ENCODE measurements at places on chromosomes 6 and 20.
A peak's percentile ranks its signal among the peaks of the same experiment; 100 is the strongest.

DNA sequence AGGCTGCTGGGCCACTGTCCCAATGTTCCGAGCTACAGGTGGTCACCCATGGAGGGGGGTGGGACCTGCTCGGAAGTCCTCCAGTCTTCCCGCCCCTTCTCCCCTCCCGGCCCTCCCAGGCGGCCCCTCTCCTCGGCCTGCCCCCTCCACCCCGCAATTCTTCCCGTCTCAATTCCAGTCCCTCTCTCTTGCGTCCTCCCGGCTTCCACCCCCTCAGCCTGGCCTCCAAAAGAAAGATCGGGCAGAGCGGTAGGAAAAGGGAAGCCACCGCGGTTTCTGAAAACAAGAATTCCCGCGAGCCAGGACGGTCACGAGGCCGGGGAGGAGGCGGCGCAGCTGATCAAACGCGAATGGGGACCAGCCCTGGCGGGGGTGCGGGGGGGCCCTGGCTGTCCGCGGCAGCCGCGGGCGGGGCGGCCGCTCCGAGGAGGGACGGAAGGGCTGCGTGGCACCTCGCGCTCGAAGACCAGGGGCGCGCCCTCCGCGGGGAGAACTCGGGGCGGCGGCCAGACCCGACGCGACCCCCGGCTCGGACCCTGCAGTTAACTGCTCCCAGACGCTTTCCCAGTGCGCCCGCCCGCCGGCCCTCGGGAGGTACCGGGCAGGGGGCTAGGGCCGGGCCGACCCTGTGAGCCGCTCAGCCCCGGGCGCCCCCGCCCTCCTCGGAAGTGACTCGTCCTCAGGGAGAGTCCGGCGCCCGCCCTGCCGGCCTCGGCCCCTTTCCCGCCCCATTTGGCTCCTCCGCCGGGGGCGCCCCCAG, 1.0 kb downstream of the PXDC1 start:
- peak; percentile 67 for DNase-seq

DNA sequence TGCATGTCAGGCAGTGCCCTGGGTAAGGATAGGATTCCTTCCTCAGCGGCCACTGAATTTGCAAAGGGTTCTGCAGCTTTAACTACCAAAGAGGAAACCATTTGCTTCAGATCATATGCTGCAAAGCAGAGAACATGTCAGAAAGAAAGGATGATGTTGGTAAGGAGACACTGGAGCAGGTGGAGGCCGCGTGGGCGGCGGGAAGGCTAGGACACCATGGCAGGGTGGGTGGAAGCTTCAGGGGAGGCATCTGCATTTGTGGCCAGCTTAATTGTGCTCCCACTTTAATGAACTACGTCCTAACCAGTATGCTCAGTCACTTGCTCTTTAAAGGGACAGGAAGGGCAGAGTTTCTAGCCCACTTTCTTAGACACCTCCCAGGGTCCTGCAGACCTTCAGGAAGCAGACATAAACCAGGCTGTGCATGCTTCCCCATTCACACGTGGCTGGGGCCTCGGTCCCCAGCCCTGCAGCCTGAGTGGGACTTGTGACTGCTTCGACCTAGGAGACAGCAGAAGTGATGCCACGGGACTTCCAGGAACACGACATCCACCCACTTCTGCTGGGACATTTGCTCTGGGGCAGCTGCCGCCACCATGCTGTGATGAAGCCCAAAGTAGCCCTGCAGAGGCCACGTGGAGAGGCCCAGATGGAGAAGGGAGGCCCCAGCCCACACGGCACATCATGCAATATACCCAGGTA, 76.1 kb downstream of the GINS1 start:
- DNase-seq: no peak

- no peak for DNase-seq
Observed at GRCh38 chr6:7073821-7074525, 33.8 kb upstream of the RREB1 start.

DNA sequence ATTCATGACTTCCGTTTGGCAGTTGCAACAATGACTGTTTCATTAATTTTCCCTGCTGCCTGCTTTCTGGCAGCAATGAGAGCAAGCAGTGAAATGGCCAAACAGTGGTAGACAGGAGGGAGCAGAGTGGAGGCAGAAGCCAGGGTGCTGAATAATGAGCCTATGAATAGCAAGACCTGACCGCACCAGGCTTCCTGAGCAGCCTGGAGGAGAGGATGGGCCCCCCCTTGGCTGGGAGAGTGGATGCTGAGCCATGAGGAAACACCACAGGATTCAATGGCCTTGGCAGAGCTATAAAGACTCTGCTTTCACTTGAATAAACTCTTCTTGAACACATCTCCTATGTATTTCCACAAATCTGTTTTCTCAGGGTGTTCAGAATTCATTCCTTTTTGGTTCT, 68.1 kb upstream of the SNRPB2 start:
- DNase-seq: no peak

- peak; percentile 84 for DNase-seq
Observed at GRCh38 chr6:137641474-137642077, 147.4 kb upstream of the OLIG3 start.

DNA sequence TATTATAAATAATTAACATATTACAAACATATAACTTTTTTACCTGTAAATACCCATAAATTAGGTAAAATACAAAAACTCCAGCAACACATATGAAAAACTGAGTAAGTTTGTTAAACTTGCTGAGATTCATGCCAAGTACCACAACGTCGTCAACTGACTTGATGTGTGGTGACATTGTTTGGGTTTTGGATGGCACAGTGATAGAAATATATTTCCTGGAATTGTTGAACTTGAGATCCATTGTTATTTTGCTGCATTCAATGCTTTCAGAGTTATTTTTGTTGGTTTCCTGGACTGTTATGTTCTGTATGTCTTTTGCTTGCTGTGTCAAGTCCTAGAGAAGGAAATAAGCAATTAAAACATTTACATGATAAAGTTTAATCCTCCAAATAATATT, 5.5 kb downstream of the SLC35B3 start:
- DNase-seq: no peak

GRCh38 chr20:58515233-58516212, at the start of gene APCDD1L:
APCDD1L (minus strand) TSS chr20:58515399; CDS start chr20:58514707, 692 bp downstream.
- no peak for DNase-seq

GRCh38 chr6:113654396-113654795, 202.7 kb upstream of the MARCKS start:
- DNase-seq: peak; percentile 76

DNA sequence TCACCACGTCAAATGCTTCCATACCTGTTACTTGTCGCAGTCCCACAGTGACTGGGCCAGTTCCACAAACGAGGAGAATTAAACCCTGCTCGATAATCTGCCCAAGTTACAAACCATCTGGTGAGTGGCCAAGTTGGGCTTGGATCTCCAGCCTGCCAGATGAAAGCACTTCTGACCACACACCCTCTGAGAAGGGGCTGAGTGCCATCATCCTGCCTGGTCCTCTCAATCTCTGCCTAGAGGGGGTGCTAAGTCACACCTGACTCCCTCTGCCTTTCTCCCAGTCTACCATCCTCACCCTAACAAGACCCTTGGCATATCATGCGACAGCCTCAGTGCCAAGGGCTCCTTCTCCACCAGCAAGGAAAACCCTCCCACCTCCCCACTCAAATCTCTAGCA, 15.8 kb downstream of the RRP36 start:
- DNase-seq: no peak

GRCh38 chr20:41035207-41035606, 6.6 kb downstream of the TOP1 start:
- DNase-seq: no peak

DNA sequence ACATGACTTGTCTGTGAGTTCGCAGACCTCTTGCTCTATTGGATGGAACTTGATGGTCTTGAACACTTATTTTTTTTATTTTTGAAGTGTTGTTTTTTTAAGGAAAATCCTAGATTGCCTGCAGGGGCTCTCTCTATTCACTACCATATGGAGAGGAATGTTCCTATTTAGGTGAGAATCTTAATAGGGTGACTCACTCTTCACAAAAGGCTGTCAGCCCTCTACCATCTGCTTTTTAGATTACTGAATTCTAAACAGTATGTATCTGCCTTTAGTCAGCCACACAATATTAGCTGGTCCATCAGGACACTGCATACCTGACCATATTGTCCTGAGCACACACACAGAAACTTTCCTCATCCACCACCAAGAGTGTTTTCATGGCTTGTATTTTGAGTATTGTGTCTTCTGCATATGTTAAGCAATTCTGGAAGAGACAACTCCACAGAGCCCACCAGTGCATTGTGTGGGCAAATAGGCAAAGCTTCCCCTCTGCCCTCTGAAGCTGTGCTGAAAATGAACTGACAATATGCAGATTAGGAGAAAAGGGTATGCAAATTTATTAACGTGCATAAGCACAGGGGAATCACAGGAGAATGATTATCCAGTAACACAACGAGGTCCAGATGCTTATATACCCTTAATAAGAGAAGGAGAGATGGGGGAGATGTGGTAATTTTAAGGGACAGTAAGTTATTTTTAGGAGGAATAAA, 6.6 kb upstream of the BTBD9 start:
- DNase-seq: no peak

DNA sequence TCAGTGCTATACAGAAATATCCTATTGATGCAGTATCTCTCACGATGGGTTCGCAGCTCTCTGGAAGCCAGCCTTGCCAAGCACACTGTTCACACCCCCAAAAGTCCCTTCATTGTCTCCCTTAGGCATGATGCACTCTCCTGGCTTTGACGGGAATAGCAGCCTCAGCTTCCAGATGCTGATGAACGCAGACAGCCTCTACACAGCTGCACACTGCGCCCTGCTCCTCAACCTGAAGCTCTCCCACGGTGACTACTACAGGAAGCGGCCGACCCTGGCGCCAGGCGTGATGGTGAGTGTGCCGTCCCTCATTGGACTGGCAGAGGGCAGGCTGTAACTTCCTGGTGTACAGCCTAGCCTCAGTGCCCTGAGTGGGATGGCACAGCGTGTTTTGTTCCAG, 60.0 kb upstream of the PBOV1 start:
- peak; percentile 67 for DNase-seq

DNA sequence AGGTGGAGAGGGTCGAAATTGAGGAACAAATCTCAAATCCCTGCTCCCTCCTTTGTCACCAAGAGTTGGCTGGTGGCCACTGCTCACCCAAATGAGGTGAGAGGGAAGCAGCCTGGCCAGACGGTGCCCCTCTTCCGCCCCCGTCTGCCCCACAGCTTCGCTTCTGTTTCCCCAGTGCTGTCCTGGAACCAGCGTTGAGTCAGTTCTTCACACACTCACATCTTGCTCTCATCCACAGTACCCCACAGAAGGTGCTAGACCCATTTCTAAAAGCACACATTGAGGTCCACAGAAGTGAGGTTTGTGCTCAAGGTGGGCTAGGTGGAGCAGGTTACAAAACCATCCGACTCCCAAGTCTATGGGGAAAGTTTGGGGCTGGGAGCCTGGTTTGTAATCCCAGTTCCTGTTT, 3.8 kb downstream of the CEBPB start:
- no peak for DNase-seq

DNA sequence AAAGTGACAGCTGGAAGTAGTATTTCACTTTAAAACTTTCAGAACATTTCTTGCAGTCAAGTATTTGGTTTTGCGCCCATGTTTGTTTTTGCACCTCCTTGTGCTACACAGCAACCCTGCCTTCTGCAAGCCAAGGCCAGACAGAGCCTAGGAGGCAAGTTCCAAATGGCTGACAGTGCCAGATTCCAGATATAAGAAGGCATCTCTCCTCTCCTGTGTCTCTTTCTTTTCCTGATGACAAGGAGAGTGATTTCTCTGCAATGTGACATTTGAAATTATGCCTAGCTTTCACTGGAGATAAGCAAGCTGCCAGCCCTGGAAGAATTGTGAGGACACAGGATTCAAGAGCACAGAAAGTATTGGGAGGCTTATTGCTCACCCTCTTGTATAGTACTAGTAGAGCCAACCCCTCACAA, 149.1 kb upstream of the TENT5A start:
- no peak for DNase-seq

DNA sequence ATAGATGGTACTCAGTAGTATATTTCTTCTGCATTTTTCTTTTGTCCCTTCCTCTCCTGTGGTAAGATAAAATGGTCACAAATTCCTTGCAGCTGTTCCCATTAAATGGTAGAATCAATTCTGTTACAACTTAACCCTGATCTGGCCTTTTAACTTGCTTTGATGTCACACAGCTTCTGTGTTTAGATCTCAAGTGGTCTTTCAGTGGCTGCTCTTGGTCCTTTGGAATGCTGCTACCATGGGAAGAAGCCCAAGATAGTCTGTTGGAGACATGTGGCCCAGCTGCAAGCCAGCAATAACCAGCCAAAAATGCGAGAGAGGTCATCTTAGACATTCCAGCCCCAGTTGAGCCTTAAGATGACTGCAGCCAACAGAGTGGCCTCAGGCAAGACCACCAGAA, 429.7 kb downstream of the KIF16B start:
- no peak for DNase-seq

DNA sequence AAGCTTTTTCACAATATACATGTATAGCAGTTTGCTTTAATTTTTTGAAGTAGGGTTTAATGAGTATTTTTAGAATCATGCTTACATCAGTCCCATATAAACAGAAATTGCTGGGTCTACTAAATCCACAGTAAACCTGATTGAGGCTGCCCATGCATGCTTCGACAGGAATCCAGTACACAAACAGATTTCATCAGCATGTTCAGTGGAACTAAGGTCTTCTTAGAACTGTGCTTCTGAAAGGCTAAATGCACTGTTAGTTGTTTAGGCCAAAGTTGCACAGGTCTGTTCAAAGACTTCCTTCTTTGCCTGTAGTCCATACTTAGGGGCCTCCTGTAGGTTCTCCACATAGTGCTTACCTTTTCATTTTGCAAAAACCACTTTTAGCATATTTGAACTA, 42.5 kb upstream of the THBS2 start:
- no peak for DNase-seq

GRCh38 chr20:41510847-41511450, 107.2 kb downstream of the CHD6 start:
- no peak for DNase-seq

Measured in HT-29 (cell line).